ENCODE measurements at places on chromosomes 12 and 14.

DNA sequence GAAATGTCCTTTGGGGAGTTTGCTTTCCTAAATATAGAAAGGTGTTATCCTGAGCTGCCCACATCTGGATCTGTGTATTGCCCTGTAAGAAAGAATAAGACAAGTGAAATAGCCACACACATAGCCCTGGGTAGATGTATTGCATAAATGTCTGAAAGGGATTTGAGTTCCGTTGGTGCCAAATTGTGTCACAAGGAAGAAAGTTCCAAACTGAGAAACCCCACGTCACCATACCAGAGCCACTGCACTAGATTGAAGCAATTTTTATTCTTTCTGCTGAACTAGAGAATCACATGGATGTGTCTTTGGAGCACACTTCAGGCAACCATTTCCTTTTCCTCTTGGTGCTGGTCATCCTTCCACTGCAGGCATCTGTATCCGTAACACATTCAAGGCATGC lies 5.0 kb downstream of the RNASE9 start:
- no peak for DNase-seq

DNA sequence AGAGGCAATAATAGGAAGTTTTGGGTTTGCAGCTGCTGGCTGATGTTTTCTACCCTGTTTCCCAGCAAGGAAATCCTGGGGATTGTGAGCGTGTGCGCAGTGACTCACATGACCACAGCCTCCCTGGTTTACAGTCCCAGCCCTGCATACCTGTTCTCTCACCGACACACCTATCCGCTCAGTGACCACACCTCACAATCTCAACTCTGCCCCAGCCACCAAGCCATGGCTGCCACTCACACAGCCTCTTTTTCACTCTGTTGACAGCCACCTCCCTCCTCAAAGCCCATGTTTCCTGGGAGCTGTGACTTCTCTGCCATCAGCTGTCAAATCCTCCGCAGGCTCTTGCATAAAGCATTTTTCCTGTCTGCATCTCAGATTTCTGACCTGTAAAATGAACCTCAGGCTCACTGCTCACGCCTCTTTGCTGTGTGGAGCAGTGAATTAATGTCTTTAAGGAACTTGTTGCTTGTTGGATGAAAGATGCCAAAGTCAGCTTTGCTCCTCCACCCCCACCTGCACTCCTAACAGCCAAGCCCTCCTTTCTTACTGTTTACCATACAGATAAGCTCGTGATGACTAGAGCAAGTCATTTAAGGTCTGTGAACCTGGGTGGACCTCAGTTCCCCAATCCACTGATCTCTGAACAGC lies 43.5 kb downstream of the B4GALNT3 start:
- no peak for DNase-seq

GRCh38 chr14:100022772-100023451 lies 42.3 kb upstream of the EVL start:
- DNase-seq: no peak

DNA sequence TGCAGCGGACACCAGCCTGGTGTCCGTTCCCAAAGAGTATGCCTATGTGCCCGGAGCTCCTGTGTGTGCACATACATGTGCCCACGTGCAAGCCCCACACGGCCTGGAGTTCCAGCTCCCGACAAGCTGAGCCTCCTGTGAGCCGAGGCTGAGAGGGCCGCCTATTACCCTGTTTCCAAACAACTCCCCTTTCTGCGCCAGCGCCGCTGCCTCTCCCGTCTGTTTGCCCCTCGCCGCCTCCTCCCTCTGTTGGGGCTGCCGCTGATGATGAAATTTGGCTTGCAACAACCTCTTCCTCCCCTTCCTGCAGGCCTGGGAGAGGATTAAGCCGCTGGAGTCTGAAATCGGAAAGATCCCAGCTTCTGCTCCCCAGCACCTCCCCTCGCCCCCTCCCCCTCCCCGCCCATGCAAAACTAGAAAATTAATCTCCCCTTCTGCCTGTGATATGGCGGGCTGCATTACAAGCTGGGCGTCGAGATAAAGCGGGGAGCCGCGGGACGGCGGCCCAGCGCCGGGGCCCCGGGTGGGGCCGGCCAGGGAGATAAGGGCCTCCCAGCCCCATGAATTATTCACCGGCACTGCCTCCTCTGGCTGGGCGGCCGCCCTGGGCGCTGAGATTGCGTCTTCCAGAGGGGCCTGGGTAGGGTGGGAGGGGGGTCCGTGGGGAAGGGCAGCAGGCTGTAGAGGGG lies 6.8 kb upstream of the ASIC1 start:
- no peak for DNase-seq

DNA sequence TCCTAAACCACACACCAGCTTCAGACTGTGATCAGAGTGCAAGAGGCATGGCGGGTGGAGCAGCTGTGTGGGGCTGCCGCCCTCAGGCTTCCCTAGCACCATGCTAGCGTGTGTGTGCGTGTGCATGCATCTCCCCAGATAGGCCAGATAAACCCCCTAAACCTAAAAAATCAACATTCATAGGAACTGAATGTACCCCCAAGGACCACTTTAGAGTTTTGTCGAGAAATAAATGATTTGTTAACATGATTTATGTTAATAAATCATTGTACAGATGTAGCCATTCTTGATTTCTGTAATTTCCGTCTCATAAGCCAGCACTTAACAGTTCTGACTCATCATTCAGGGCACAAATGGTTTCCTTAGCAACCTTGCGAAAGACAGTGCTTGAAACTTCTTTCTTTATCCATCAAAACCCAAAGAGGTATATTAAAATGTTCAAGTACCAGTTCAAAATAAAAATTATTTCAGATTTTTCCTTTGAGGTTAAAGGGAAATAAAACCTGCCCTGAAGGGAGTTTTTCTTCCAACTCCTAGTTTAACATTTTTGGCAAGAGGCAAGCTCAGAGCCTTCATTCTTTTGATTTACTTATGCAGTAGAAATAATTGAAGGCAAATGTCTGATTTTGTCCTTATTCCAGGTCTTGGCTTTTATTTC lies 206.2 kb upstream of the RGS6 start:
- DNase-seq: no peak

GRCh38 chr14:92906823-92907222 lies 16.1 kb upstream of the CHGA start:
- DNase-seq: no peak

GRCh38 chr12:96811083-96811482 lies 96.0 kb upstream of the NEDD1 start:
- no peak for DNase-seq

- DNase-seq: no peak
Observed at GRCh38 chr12:124378926-124379325, 84.0 kb downstream of the RFLNA start.

GRCh38 chr12:68422956-68423574 lies 90.9 kb upstream of the MDM1 start:
- no peak for DNase-seq

GRCh38 chr12:48940181-48940580 lies 14.9 kb upstream of the FKBP11 start:
- no peak for DNase-seq

- DNase-seq: no peak
Observed at GRCh38 chr12:11923067-11923466, 147.7 kb upstream of the BCL2L14 start.

DNA sequence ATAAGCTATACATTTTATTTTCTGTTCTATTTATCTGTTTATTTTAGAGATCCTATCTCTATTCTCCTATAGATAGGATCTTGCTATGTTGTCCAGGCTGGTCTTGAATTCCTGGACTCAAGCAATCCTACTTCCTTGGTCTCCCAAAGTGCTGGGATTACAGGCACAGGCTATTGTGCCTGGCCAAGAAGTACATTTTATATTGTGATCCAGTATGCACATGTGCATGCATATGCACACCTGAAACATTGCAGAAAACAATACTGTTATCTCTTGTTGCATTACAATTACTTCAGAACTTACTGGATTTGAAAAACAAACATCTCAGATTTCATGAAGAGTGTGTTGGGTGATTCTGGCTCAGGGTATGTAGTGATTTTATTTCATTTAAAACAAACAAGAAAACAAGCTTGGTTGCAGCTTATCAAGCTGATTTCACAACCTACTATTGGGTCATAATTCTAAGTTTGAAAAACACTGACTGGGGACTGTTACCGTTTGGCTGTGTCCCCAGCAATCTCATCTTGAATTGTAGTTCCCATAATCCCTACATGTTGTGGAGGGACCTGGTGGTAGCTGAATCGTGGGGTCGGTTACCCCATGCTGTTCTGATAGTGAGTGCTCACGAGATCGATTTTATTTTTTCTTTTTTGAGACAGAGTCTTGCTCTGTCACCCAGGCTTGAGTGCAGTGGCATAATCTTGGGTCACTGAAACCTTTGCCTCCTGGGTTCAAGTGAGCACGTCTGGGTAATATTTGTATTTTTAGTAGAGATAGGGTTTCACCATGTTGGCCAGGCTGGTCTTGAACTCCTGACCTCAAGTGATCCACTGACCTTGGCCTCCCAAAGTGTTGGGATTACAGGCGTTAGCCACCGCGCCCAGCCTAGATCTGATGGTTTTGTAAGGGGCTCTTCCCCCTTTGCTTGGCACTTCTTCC lies 31.3 kb downstream of the ERC1 start:
- DNase-seq: no peak
